Hematopoietic multipotent progenitor cell treated with erythropoietin and hydrocortisone succinate and interleukin-3 and kit ligand, for 6 days (in vitro differentiated cells): ENCODE measurements at places on chromosomes 3 and 15.

- DNase-seq: no peak
These were observed 107.8 kb downstream of the ASB7 start for GRCh38 chr15:100710222-100710621.

GRCh38 chr15:69398491-69398891 lies 15.7 kb upstream of the KIF23 start:
- peak; percentile 52 for DNase-seq

GRCh38 chr3:115272036-115272824 lies 125.1 kb upstream of the ZBTB20 start:
- no peak for DNase-seq

DNA sequence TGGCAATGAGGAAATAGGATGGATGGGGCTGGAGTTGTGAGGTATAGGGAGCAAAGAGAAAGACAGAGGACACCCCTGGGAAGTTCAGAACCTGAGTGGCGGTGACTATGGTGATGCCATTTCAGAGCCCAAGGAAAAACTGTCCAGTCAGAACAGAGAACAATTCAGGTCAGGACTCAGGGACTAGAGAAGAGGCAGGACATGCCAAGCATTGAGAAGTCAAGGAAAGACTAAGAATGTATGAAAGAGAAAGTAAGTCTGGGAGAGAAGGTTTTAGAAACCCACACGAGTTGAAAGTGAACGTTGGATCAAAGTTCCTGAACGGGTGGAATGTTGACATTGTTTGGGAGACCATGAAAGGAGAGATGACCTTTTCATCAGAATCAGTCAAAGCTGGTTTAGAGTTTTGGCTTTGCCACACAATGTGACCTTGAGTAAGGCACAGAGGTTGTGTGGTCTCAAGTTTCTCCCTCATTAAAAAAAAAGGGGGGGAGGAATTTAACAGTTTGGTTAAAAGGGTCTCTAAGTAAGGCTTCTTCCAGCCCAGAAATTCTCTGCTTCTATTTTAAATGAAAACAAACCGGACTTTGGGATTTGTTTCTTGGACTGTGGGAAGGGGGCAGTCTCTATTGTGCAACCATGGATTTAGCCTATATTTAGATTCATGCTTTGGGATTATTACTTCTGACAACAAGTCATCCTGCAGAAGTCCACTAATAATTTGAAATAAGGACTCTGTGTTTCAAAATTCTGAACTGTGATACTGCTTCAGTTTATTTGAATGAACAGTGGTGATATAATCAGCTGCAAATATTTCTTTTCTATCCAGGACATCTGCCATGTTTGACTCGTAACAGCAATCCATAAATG lies 315.9 kb upstream of the TBL1XR1 start:
- no peak for DNase-seq

DNA sequence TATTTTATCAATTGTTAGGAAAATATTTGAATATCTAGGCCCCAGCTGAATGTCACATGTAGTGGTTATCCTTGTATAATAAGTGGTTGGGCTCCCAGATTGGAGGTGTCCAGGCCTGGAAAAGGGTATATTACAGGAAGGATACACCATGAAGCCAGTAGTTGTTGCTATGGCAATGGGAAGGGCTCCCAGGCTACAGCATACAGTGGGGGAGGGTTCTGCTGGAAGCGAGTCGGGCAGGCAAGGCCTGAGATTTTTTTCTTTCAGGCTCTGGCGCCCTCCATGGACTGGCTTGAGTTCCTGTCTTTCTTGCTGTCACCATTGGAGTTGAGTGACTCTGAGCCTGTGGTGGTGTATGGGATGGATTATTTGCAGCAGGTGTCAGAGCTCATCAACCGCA lies 8.9 kb downstream of the ECE2 start:
- DNase-seq: peak; percentile 67

DNA sequence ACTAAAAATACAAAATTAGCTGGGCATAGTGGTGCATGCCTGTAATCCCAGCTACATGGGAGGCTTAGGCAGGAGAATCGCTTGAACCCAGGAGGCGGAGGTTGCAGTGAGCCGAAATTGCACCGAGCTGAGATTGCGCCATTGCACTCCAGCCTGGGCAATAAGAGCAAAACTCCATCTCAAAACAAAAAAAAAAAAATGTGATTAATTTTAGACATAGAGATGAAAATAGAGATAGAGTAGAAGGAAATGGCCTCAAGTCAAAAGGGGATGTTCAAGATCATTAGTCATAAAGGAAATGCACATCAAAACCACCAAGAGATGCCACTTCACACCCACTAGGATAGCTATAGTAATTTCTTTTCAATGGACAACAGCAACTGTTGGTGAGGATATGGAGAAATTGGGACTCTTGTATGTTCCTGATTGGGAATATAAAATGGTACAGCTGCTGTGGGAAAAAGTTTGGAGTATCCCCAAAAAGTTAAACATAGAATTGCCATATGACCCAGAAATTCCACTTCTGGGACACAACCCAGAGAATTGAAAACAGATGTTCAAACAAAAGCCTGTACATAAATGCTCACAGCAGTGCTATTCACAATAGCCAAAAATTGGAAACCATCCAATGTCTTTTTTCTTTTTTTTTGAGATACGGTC lies 55.4 kb downstream of the ABHD2 start:
- DNase-seq: peak; percentile 65

DNA sequence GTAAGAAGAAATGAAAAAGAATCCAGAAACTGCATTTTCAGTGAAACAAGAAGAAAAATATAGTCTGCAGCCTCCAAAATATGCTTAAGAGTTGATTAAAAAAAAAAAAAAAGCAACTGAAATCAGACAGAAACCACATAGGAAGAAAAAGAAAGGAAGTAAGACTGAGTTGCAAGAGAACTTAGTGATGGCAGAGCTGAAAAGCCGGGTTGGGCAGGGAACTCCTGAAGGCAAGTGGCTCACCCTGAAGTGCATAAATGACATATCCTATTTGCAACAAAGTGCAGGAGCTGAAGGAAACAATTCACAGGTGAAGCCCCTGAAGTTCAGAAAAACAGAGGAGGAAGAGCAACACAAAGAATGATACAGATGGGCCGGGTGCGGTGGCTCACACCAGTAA lies 108.8 kb upstream of the SLC25A36 start:
- peak; percentile 47 for DNase-seq

- DNase-seq: no peak
These were observed 38.8 kb downstream of the LMCD1 start for GRCh38 chr3:8540456-8540855.

DNA sequence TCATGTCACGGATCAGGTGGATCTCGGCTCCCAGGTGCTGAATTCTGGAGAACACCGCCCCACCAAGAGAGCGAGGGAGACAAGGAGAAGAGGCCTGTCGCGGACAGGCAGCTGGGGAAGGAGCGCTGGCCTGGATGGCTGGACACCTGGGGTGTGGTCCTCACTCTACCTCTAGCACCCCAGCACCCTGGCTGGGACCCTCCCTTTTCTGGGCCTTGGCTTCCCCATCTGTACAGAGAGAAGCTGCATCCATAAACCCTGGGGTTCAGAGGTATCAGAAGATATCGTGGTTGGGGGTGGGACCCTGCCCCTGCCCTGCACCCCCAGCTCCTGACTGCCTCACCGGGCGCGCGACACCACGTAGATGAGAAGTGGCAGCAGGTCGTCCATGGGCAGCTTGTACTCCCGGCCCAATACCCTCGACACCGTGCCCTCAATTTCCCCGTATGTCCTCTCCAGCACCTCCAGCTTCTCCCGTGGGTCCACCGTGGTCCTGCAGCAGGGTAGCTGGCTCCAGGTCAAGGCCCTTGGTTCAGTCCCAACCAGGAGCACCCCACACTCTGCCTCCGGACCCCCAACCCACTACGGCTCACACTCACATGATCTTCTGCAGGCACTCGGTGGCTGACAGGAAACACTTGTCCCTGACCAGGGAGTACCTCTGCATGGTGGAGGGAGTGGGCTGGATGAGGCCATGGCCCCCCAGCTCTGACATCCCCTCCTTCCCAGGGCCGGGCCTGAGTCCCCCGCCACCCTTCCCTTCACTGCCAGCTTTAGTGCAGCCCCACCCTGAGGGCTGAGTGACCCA lies 21.7 kb downstream of the ALS2CL start:
- DNase-seq: no peak

DNA sequence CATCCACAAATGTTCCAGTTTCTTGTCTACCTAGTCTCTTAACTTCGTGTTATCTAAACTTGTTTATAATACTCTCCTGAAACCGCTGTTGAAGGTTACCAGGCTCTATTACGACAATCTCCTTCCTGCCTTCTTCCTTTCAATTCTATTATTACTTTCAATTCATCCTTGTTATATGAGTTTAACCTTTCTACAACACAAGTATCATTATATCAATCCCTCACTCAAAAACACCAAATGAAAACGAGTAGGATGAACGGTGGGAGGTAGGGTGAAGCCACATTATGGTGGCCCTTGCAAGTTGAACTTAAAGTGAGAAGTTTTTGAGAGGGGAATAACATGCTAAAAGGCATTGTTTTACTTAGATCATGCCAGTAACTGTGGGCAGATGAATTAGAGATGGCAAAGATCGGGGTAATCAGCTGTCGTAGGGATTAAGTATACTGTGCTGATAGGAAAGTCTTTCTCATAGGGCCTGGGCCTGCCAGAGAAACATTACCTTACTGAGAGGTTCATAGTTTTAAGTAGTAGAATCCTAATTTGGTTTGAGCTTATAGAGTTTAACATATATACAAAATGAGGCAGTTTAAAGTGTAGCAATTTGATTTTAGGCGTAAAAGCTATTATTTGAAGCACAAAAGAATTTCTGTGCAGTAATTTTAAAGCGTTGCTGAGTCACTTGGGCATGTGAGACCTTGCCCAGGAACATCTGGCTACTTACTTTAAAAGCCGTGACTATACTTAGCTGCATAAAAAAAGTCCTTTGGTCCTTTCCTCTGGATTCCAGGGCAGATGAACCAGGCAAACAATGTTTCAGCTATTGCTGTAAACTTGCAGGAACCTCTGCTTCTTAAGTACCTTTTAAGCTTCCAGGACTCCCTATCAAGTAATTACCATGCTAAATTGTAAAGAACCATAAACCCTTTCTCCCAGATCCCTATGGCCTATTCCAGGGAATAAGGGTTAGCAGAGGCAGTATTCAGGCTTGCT lies 3.3 kb upstream of the CEP97 start:
- no peak for DNase-seq

GRCh38 chr3:152961323-152961722 lies 126.4 kb downstream of the P2RY1 start:
- DNase-seq: peak; percentile 71

DNA sequence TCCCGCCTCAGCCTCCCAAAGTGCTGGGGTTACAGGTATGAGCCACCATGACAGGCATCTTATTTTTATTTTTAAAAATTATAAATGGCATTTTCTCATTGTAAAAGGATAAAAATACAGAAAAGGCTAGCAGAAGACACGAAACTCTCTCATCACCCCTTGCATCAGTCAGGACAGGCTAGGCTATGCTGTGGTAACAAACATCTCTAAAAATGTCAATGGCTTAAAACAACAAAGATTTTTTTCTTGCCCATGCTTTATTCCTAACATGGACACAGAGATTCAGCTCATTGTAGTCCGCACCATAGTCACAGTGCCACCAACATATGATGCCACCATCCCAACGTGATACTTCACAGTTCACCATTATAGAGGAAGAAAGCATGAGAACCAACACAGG lies 34.0 kb upstream of the SEMA4B start:
- no peak for DNase-seq

- DNase-seq: no peak
These were observed 225.8 kb upstream of the ARPP21 start for GRCh38 chr3:35413483-35413882.

DNA sequence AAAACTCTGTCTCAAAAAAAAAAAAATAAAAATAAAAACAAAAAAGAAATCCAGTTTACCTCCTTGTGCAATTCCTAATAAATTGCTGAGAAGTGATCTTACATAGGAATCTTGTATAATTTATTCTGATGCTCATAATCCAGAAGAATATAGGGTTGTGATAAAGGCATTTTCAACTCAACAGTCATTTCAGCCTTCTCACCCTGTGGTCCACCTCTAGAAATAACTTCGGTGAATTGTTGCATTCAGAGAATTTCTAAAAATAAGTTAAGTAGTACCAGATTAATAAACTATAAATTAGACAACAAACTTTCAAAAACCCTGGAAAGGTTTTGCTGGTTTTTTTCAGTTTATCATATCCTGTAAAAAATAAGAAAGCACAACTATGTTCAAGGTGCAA lies 20.2 kb downstream of the RAF1 start:
- DNase-seq: no peak

DNA sequence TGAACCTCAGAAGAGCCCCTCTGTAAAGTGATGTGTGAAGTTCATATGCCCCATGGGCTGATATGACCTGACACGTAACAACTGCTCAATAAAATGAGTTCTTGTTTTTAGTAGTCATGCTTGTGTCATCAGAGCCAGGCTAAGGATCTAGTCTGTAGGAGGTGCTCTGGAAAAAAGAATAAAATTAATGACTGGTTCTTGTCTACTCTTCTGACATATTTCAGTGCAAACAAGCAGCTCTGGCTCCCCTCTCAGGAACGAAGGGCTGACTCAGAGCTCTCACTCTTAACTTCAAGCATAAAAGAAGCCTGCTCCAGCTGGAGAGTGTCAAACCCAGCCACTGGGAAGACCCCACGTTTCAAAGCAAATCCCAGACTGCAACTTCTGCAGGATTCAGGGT lies 77.0 kb downstream of the LRIG1 start:
- no peak for DNase-seq

GRCh38 chr3:50464569-50464968 lies 38.9 kb downstream of the CACNA2D2 start:
- DNase-seq: no peak

DNA sequence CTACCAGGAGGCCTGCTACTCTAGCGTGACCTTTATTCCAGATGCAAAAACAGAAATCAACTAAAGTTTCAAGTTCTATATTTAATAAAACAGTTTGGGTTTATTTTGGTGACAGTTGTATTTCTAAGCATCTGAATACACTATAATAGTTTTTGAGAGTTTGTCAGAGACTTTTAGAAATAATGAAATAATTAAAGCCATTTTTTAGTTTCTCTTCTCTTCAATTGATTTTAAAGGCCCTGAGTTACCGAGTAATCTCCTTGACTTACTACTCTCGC lies 523.4 kb downstream of the CADM2 start:
- no peak for DNase-seq

DNA sequence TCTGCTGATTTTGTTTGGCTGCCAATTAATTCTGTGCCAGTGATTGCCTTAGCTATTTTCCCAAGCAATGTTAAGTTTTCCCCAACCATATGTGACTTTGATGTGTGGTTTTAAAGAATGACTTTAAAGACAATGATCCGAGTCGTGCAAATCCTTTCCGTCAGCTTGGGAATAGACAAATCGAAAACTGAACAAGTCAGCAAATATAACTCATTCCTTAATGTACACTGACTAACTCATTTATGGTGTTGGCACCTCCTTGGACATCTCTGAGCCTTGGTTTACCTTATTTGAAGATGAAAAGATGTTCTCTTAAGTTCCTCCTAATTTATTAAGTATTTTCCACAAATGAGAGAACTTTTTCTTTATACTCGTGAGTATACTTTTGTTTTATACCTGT lies 249.4 kb upstream of the SLCO3A1 start:
- DNase-seq: no peak

- no peak for DNase-seq
These were observed 480.1 kb upstream of the SGO1 start for GRCh38 chr3:20666091-20666490.
